Stimulated activated CD4-positive, alpha-beta T cell treated with anti-CD3 and anti-CD28 coated beads, TNF-alpha, amount 100 ng/mL, for 48 hours (primary cell): ENCODE measurements at places on chromosomes 3 and 15.

DNA sequence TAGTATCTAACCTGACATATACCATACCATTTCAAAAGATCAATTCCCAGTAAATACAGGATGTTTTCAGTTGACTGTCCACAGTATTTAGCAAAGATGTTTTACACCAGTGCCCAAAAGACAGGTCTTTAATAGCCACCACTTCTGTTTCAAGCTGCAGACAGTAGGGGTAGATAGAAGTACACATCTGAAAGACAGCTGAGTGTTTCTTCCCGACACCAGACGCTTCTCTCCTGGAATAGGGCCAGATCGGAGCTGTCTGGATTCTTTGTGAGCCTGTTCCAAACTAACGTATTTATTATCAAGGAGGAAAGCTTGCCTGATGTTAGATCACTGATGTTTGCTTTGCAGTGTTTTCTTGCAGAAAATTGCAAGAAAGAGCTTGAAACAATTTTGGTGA, 136.1 kb upstream of the RBMS3 start:
- no peak for DNase-seq

DNA sequence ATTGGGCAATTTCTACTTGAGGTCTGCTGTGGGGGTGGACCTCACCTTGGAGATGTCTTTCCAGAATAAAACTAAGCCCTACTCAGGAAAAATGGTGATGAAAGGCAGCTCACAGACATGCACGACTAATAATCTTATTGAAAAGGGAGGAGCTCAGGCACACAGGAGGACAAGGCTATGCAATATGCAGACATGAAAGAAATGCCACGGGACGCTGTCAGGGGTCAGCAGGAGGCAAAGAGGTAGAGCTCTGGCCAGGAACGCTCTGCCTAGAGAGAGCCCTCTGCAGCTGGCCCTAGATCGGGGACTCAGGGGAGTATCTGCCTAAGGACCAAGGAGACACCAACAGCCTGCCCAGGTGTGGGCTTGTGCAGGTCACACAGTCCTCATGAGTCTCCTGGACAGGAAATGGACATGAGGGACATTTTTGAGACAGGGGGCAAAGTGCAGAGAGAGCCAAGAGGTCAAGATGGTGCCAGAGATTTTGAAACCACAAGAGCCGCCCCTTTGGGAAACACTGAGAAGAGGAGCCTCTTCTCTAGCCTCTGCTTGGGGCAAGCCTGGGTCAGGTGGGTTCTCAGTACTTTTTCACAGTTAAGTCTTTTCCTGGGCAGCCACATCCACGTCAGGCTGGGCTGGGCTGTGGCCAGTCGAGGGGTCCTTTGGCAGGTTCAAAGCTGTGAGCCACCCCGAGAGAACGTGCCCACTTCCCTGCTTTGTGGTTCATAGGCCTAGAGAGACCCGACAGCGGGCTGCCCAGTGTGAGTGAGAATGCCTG, 23.2 kb downstream of the EAF1 start:
- no peak for DNase-seq

GRCh38 chr3:144942093-144942837, 970.6 kb downstream of the DIPK2A start:
- DNase-seq, result no peak

DNA sequence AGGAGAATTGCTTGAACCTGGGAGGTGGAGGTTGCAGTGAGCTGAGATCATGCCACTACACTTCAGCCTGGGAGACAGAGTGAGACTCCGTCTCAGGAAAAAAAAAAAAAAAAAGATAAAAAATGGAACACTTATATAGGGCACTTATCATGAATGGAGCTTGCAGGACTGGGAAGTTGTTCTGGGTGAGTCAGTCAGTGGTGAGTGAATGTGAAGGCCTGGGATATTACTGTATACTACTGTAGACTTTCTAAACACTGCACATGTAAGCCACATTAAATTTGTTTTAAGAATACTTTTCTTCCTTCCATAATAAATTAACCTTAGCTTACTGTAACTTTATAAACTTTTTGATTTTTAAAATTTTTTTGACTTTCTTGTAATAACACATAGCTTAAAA, 59.8 kb downstream of the SFMBT1 start:
- no peak for DNase-seq

GRCh38 chr3:141789281-141789680, 26.1 kb downstream of the GRK7 start:
- DNase-seq, result no peak

- no peak for DNase-seq
These were observed 3.0 kb downstream of the NAALADL2 start for GRCh38 chr3:174862101-174862500.

DNA sequence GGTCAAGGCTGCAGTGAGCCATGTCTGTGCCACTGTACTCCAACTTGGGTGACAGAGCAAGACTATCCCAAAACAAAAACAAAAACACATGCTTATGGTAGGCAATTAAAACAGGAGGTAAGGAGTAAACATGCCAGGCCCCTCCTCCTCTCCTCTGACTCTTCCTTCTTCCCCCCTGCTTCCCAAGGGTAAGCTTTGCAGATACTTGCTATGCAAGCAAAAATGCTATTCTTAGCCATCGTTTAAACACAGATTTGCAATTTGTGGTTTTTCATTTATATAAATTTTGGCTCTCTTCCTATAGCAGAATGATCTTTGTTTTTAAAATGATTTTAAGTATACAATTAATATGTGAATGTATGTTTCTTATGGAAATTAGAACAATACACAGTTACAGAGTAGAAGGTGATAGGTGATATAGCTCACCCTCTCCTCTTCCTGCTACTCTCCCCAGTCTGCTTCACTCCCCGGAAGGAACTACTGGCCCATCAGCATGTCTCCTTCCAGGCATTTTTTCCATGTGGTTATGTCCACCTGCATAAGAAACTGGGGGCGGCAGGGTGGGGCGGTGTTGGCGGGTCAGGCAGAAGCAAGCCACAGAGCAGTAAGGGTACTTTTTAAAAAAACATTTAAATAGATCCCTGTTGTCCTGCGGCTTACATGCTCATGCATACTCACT, 42.1 kb downstream of the IGF1R start:
- no peak for DNase-seq

DNA sequence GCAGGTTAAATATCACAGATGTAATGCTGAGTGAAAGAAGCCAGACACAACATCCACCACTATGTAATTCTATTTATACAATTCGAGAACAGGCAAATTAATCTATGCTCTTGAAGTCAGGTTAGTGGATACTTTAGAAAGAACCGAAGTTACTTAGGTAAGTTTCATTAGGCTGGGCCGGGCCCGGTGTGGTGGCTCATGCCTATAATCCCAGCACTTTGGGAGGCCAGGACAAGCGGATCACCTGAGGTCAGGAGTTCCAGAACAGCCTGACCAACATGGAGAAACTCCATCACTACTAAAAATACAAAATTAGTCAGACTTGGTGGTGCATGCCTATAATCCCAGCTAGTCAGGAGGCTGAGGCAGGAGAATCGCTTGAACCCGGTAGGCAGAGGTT, 1105.7 kb downstream of the NSUN3 start:
- no peak for DNase-seq

DNA sequence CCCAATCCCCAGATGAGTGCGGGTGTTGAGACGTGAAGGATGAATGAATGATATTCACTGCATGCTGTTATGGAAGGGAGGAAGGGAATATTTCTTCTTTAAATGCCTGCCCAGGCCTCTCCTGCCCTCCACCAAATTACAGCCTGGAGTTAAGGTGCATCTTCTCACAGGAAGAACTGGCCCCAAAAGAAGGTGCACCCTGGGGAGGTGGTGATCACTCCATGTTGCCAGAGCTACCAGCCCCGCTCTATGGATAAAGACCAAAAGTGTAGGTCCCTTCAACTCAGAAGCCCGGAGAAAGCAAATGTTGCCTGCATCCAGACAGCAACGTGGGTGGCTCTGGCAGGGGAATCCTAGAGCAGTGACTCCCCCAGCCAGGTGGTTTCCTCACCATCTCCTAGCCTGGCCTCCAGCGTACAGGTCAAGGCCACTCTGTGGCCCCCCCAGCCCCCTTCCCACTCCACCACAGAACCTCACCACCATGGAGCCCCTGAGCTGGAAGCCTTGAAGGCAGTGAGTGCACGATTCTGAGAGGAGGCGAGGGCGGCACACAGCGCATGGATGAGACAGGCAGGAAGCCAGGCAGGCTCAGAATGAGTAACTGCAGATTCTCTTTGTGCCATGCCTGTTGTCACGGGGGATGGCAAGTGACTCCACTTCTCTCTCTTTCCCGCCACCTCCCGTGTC, 3.5 kb upstream of the VIPR1 start:
- DNase-seq, result no peak

- DNase-seq, result no peak
These were observed 475 bp downstream of the SPSB4 start for GRCh38 chr3:141051443-141052200.

DNA sequence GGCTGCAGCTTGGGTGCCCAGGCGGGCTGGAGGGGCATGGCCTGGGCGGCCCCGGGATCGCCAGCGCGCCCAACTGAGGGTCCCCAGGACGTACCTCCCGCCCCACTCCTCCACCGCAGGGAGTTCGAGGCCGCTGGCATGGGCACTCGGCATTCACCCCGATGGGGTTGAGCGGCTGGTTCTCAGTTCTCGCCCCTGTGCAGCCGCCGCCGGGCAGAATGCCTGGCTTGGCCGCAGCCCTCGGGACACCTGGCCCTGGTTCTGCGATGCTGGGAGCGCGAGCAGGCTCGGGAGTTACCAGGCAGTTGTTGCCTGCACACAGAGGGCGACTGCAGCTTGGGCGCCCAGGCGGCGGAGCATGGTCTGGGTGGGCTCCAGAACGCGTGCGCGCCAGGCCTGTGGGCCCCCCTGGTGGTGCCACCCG, 121.4 kb downstream of the LMLN start:
- no peak for DNase-seq

GRCh38 chr3:172181932-172182586, 142.7 kb downstream of the FNDC3B start:
- no peak for DNase-seq

GRCh38 chr3:23055733-23056376, 147.3 kb upstream of the UBE2E2 start:
- DNase-seq, result no peak

DNA sequence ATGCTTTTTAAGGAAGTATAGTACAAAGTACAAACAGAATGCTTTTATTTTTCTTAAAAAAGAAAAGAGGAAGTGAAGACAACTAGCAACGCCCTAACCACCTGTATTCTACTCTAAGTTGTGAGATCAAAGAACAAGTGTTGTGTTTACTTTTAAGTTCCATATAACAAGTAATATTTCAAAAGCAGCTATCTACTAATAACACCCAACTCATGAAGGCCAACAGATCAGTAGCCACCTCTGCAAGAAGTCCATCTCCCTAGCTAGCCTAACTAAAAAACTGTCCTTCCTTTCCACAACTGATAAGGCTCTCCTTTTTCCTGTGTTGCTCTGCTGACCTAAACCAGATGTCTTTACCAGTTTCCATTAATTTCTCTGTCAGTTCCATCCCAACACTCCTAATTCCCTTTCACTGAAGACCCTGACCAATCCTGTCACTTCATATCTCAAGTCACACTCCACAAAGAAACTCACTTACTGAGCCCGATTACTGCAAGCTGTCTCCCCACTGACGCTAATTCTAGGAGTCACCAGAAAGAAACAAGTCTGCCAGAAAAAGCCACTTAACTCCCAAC, 26.9 kb downstream of the PHC3 start:
- DNase-seq, result no peak

GRCh38 chr3:136544532-136544931, 207.6 kb downstream of the STAG1 start:
- DNase-seq, result no peak

DNA sequence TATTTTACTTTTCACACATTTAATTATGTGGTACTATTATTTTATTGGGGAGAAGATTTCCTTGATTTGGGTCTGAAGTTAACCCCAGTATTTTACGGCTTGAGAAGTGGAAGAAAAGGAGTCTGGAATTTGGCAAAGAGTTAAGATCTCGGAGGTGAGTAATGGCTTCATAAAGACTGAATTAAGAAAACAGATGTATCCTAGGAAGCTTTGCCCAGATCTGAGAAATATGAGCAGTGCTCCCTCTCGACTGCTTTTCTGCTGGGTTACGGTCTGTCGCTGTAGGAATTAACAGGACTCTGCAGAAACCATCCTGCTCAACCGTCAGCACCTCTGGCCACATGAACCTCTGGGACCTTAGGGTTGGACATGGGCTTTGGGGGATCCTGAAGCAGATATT, 163.6 kb upstream of the NDN start:
- DNase-seq, result no peak

- no peak for DNase-seq
These were observed 826 bp downstream of the CCDC66 start for GRCh38 chr3:56557831-56558170.
